ENCODE measurements at places on chromosomes 13 and 19.

DNA sequence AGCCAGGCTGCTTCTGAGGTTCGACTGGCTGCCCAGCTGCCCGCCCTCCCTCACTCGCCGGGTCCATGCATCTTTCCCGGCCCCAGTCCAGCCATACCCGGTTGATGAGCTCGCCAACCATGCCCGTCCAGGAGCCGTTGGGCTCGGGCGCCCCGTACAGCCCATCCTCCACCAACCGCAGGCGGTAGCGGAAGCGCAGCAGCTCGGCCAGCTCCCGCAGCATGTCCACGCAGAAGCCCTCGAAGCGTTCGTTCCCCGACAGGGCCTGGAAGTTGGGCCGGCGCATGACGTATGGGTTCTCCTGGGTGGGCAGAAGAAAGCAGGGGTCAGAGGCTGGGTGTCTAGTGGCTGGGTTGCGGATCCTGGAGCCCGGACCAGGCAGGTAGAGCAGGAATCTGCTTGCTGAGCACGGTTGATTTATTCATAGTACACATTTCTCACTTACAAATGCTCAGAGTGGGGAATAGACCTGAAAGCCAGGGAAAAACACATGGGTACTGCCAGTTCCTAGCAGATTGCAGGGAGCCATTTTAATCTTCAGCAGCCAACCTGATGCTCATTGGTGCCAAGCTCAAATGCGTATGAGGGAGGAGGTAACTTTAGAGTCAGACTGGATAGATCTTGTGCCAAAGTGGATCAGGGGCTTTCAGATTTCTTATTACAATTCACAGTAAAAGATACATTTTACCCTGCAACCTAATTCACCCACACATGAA lies 27.4 kb downstream of the GRIK5 start:
- DNase-seq = no peak

GRCh38 chr19:13015361-13016223 lies 20.3 kb downstream of the NFIX start:
- no peak for DNase-seq

- DNase-seq = peak; percentile 91
These were observed at the start of gene GTPBP3 for GRCh38 chr19:17336872-17337674. Gene GTPBP3 (plus strand): TSS chr19:17337553. CDS start chr19:17337612, 59 bp downstream.

DNA sequence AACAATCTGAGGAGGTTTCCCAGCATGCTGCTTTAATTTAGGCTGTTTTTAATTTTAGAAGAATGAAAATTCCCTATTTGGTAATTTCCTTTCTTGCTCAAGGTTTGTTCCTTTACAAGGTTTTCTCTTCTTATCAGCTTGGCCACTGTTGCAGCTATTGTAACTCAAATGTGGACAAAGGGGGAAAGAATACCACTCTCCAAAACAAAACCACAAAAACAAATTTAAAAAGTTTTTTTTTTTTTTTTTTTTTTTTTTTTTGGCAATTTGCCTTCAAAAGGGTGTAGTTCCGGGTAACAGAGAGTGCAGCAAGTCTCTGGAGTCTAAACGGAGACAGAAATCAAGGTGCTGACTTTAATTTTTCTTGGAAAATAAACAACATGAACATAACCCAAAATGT lies 306.4 kb upstream of the ARGLU1 start:
- no peak for DNase-seq
